ENCODE measurements at places on chromosomes 7 and 10.

GRCh38 chr10:74898201-74898976 lies 72.0 kb downstream of the KAT6B start:
- no peak for DNase-seq

DNA sequence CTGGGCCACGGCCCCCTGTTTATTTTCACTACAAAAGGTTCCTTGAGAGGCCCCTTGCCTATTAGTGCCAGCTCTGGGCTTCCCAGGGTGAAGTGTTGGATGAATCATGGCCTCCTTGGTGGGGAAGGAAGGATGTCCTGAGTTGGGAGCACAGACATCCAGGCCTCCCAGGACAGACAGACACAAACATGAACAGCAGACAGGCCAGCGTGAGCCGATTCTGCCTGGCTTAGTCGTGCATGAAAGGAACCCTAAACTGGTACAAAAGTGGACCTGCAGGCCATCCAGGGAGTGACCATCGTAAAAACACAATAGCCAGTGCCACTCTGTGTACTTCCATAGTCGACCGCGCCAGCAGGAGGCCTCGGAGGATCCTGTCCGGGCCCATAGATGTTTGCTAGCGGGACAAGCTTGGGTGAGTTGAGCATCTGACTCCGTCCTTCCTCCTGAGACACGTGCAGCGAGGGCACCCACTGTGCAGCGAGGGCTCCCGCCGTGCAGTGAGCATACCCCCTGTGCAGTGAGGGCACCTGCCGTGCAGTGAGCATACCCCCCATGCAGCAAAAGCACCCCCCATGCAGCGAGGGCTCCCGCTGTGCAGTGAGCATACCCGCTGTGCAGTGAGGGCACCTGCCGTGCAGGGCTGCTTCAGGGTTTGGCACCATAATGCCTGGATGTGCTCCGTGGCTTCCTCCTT lies 51.3 kb upstream of the PRKAR1B start:
- no peak for DNase-seq

DNA sequence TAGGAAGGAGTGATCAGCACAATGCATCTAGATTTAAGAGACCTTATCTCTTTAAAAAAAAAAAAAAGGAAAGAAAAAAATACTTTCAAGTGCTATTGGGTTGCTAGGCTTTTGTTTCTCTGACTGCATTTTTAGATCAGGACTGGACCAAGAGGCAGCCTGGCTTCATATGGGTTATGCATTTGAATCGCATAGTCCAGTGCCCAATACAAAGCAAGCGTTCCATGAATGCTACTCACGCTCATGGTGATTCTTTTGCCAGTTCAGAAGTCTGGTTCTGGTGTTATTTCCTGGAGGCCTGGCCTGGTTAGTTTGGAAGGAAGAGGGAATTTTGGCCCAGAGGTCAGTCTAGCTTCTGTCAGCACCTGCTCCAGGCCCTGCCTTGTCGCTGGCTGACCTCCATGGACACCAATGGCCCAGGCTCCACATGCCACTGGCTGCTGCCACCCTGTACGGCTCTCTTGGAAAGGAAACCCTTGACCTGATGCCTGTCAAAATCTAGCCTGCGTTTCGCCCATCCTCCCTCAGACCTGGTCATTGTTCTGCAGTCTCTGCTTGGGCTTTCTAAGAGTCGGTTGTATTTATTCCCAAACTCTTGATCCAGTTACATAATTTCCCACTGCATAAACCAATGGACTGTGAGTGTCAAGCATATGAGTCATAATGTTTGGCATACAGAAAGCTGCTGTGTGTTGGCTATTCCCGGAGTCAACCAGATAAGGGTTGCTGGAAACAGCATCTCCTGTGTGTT lies 74.3 kb upstream of the MKX start:
- DNase-seq, result no peak

DNA sequence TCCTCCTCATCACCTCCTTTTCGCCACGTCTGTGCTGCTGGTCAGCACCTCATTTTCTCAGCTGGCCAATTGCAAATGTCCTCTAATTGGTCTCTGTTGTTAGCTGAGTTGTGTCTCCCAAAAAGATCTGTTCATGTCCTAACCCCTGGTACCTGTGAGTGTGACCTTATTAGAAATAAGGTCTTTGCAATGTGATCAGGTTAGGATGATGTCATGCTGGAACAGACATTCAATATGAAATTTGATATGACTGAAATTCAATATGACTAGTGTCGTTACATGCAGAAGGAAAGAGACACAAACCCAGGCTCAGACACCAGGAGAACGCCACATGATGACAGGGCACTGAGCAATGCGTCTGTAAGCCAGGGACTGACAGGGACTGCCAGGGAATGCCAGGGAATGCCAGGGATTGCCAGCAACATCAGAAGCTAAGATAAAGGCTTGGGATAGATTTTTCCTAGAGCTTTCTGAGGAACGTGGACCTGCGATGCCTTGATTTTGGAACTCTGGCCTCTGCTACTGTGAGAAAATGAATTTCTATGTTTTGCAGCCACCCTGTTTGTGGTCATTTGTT lies 77.5 kb upstream of the CXCL12 start:
- DNase-seq, result no peak

DNA sequence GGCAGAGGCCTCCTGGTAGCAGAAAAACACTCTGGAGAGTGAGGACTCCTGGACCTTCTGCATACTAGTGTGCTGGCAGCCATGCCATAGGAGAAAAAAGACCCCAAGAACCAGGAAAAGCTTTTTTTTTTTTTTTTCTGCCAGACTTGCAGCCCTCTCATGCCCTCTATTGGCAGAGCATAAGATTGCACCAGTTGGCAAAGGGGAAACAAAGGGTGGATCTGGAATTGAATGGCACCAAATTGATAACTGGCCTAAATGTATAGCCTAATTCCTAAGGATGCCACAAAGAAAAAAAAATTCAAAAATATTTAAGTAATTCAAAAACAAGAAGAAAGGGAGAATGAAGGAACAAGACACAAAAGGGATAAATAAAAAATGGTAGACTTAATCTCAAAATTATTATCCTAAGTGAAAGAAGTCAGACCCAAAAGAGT lies 112.5 kb upstream of the GHITM start:
- DNase-seq, result no peak

DNA sequence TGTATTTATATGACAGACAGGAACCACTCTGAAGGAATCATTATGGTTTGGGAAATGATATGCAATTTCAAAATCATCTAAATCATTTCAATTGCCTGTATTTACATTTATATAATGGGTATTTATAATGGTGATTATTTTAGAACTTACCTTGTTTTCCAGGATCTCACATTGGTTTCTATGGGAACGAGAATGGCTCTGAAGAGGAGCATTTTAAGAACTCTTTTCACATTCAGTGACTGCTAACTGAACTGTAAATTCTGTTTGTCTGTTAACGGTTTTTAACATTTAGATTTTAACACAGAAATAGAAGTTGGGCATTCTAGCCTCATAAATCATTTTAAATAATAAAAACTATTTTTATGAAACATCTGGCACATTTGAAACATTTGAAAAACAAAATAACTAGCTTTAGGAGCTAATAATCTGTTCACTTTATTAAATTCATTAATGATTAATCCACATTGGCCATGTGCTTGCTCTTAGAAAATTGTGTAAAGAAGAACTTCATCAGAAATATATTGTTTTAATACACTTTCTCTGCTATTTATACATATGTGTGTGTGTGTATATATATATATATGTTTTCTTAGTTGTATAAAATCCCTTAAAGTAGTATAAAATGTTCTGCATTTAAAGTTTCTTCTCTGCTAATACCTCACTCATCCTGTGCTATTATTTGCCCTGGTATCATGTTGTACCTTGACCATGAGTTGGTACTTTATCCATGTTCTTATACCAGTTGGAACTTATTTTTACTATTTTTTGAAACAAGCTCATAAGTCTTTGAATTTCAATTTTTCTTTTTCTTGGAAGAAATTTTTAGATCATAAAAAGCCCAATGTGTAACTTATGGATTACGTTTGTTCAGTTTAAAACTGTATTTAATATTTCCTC lies 8.7 kb upstream of the SEM1 start:
- no peak for DNase-seq

- DNase-seq, result no peak
Observed at GRCh38 chr10:60309371-60309770, 80.3 kb downstream of the ANK3 start.

- DNase-seq, result no peak
Observed at GRCh38 chr10:77504196-77504872, 133.3 kb downstream of the KCNMA1 start.

DNA sequence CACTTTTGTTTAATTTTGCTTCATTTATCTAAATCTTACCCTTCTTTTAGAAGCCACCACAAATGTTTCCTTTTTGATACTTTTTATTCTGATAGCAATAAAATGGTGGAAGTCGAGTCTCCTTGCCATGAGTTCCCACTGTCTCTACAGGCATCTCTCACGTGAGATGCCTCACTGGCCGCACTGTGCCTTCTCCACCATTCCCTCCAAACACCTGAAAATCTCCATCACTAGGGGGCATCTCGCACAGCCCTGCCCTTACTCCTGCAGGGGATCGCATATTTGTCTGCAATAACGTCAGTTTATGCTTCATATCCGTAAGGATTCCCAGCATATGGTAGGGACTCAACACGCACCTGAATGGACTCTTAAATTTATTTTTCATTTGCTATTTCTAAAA lies 56.3 kb upstream of the NCAPG2 start:
- no peak for DNase-seq

DNA sequence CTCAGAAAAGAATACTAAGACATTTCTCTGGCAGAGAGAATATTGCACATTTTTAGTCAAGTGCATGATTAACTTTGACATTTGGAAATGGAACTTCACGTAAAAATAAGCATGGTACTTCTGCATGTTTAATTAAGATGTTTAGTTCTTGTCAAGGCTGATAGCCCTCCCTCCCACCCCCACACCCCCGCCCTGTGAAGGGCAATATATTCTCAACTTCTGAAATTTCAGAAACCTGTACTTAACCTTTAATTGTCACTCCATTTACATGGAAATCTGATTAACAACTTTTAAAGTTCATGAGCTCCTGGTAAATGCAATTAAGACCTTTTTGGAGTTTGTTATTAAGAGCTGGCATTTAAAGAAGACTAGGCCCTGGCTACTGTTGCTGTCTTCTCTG lies 205.8 kb downstream of the EXOC4 start:
- DNase-seq, result no peak

- DNase-seq, result no peak
Observed at GRCh38 chr7:90256778-90257177, 11.8 kb downstream of the CFAP69 start.

DNA sequence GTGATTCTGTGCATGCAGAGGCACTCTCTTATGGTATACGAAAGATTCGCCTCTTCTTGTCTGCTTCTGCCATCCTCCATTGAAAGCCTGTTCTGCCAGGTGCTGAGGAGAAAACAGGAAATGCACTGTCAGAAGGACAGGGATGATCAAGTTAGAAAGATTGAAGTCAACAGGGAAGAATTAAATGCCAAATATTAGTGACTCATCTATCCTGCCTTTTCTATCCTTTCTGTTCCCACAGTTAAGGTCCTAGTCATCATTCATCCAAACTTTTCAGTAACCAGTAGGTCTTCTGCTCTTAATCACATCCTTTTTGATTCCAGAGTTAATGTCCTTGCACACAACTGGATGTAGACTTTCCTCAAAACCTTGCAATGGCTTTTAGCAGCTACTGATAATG lies 4.8 kb upstream of the ZNF783 start:
- DNase-seq, result no peak

Data from activated gamma-delta T cell (primary cell).